ENCODE measurements at places on chromosomes 1 and 21. TPM values are rescaled to one million over a fixed set of nuclear protein-coding genes. Genes with fewer than 3 reads are reported as not detected.

DNA sequence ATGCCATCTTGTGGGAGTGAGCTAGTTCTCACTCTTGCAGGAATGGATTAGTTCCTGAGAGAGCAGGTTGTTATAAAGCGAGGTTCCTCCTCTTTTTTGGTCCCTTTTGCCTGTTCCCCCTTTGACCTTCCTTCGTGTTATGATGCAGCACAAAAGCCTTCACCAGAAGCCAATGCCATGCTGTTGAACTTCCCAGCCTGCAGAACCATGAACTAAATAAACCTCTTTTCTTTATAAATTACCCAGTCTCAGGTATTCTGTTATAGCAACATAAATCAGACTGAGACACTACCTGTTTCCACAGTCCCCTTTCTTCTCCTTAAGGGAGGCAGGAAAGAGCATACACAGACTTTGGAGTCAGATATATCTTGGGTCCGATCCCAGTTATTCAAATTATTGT lies 25.6 kb downstream of the DISP3 start:
- no peak for DNase-seq

- DNase-seq: peak; percentile 96
These were observed at the start of gene PER3 for GRCh38 chr1:7783826-7784491. Gene PER3 (plus strand): TSS chr1:7784291. CDS start chr1:7784878, 587 bp downstream.

- DNase-seq: peak; percentile 91
These were observed 19.7 kb upstream of the LMX1A start for GRCh38 chr1:165376041-165376810.

DNA sequence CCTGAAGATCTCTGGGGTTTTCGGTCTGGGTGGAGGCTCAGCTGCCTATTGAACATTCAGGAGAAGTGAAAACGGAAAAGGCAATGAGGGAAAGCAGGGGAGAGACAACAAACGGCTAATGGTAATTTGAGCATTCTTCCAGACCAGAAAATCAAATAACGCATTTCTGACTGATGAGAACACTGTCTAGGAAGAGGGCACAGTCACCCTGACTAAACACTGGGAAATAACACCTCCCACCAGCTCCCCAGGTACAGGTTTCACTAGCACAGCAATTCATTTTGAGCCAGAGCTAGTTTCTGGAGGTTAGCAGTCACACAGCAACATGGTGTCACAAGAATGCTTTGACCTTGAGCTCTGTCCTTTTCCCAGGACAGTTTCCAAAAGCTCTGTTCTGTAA lies 21.1 kb downstream of the NCF2 start:
- no peak for DNase-seq

- DNase-seq: no peak
These were observed 350.9 kb downstream of the ST6GALNAC3 start for GRCh38 chr1:76425201-76426145.

DNA sequence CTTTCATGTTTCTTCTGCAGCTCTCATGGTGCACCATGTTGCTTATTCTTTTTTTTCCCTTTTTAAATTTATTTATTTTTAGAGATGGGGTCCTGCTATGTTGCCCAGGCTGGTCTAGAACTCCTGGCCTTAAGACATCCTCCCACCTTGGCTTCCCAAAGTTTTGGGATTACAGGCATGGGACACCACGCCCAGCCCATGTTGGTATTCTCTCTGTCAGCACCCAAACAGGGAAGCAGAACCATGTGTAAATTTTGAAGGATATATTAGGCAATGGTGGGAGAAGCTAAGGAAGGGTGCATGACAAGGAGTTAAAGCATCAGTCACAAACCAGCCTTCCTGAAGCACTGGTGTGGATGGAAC lies 39.6 kb upstream of the ENAH start:
- DNase-seq: no peak

DNA sequence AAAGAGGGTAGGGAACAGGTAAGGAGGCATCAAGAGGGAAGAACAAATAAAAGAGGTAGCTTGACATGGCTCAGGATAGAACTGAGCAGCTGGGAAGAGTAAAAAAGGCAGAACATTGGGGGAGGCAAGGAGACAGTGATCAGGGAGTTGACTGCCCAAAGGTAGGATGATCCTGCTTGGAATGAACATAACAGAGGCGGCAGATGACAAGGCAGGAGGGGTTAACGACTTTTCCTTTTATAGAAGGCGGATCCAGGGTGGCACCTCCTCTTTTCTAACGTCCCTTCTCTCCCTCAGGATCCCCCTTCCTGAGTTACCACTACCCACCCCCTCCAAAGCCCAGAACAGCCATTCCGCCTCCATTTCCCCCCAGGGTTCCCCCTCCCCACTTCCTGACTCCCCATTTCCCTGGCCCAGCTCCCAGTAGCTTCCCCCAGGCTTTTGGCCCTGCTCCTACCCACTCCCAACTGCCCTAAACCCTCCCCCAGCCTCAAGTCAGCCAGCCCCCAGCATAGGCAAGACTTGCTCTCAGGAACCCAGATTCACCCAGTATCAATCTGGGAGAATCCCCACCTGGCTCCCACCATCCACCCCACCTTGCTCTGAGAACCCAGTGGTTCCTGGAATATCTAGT lies 769 bp upstream of the ADAMTS4 start:
- DNase-seq: no peak

GRCh38 chr1:42006836-42007235 lies 88.1 kb upstream of the HIVEP3 start:
- no peak for DNase-seq

- no peak for DNase-seq
These were observed at the start of gene FNDC7 for GRCh38 chr1:108712606-108713150. Gene FNDC7 (plus strand): TSS chr1:108712908. CDS start chr1:108712934, 26 bp downstream.

GRCh38 chr1:156439777-156440183 lies 60.8 kb downstream of the MEF2D start:
- no peak for DNase-seq

DNA sequence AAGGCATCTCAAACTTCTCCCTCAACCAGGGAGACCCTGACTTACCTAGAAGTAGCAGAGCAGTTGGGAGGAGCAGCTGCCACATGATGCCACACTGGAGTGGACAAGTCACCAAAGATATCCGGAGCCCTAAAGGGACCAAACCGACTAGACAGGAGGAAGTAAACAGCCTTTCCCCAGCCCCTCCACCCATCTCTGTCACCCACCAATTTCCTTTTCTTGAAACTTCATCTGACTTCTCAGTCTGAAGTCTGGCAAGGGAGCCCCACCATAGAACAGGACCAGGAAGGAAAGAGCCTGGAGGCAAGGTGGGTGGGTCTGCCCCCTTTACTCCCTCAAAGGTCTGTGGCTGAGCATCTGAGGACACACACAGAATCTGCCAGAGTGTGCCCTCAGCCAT lies at the start of gene FCGR3A:
FCGR3A (minus strand) TSS at position 167 of the 400 bp plus-strand sequence; CDS start at position 85, 82 bp downstream.
- no peak for DNase-seq

DNA sequence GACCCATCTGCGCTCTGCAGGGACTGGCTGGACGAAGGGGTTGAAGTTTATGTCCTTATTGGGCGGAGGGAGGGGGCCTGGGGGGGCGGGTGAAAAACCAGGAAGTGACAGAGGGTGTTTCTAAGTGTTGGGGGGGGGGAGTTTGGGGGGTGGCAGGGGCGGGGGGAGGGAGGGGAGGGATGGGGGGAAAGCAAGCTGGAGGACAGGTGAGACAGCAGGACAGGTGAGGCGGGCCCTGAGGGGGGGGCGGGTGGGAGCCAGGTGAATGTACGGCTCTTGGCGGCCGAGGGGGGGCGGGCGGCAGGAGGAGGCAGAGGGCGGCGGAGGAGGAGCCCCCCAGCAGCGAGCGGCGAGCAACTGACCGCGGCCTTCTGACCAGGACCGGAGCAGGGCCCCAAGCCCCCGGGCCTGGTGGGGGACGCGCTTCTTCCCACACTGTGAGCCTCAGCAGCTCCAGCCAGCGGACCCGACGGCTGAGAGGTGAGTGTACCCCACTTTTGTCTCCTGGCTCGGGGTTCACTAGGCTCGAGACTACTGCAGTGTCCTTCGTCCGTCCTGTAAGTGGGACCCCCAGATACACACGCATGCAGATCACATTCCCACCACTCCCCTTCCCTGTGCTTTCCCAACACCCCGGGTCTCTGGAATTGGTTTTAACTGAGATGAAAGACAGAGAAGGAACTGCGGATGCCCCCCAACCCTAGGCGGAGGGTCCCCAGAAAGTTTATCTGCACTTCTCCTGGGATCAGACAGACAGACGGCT lies at the start of gene ZBTB7B:
ZBTB7B (plus strand) TSS at position 339 of the 763 bp plus-strand sequence. CDS start 11,859 bp downstream, outside the sequence.
- DNase-seq: no peak

- no peak for DNase-seq
These were observed 1.2 kb downstream of the SZRD1 start for GRCh38 chr1:16367968-16368890.

DNA sequence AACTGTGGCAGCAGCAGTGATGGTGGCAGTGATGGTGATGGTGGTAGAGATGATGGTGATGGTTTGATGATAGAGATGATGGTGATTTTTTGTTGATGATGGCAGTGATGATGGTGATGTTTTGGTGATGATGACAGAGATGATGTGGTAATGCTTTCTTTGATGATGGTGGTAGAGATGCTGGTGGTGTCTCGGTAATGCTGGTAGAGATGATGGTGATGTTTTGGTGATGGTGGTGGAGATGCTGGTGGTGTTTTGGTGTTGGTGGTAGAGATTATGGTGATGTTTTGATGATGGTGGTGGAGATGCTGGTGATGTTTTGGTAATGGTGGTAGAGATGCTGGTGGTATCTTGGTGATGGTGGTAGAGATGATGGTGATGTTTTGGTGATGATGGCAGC lies 131.6 kb downstream of the NAV1 start:
- no peak for DNase-seq

DNA sequence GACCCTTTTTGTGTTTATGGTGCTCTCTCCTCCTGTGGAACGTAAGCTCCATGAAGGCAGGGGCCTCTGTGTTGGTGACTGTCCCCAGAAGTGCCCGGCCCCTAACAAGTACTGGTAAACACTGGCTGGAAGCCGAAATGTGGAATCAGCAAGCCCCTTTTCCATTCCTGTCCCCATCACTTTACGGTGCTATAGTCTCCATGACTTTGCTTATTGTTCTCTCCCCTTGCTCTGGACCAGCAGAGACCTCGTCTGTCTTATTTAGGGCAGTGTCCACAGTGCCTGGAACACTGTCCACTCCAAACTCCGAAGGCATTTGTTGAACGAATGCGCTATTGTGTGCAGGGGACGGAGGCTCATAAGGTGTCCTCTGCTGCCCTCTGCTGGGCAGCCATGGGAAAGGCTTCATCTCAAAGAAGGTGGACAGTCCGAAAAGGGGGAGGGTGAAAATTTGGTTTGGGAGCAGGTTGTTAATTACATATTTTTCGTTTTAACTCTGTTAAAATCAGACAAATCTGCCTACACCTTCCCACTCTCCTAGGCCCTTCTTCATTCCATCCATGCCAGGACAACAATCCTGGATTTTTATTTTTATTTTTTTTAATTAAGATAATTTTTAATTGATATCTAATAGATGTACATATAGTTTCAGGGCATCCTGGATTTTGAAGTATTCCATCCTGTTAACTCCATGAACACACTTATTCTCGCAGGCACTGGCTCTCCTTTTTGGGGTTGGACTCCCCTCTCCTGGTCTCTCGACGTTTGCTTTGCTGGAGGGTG lies 115.6 kb downstream of the PGBD5 start:
- DNase-seq: peak; percentile 90

DNA sequence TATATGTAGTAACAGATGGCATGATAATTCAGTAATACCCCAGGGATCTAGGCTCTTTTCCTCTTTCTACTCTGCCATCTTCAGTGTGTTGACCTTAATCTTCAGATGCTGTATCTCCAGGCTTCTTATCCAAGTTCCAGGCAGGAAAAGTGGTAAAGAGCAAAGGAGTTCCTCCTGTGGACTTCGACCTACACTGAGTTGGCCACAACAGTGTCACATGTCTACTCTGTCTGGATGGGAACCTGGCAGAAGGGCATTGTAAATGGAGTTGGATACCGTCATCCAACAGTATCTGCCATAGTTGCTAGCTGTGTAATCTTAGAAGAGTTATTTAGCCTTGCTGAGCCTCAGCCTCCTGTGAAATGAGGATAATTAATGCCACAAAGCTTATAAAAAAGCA lies 21.9 kb downstream of the IL23R start:
- DNase-seq: no peak

DNA sequence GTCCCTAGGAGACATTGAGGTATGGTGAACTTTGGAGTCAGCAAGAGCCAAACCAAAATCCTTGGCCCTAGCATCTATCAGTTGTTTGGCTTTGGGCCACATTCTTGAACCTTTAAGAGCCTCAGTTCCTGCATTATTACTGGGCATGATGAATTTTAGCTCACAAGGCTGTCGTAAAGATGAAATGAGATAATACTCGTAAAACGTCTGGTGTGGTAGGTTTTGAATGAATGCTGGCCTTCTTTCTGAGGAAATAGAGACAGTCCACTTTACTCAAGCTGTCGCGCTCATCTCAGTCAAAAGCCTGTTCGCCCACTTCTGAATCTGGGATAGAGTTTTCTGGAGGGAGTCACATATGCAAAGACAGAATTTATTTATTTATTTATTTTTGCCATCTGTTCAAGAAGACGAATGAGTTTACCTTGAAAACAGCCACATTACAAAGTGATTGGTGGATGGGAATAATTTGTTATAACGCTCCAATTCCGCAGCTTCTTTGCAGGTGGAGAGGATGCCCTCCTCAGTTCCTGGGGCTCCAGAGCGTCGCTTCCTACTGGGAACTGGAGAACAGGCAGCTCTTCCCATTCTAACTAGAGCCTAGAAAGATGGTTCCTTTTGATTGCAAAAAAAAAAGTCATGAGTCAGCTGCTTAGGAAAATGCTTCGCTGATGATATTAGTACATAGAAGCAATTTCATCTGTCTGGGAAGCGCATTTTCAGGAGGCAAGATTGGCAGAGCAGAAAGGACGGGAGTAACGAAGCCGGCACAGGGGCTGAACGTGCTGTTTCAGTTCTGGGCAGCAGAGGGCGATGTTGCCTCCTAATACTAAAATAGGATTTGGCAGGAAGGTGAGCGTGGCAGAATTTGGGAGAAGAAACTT lies 49.9 kb upstream of the CYP2J2 start:
- peak; percentile 86 for DNase-seq

DNA sequence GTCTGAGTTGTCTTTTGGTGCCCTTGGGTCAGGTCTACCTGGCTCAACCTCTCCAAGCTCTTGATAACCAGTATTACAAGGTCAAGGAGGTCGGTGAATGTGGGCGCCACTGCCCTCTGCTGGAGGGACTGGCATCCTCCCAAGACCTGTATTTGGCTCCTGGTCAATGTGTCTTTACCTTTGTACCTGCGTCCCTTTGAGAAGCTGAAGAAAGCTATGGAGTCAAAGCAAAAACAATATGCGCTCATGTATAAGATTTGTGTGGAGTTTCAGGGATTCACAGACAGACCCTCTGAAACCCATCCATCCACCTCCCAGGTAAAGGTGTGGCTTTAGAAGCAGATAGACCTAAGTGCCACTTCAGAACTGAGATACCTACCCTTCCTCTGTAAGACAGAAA lies 61.8 kb upstream of the NBL1 start:
- peak; percentile 69 for DNase-seq

The IVL gene
- not detected for total RNA-seq

The TRPM2 gene
- 3.0 TPM for total RNA-seq

The MRPL39 gene
- 48.8 TPM for total RNA-seq

The TDRD5 gene
- 30.5 TPM for total RNA-seq

The CCDC181 gene
- total RNA-seq: 14.2 TPM

The PTPRC gene
- 5.1 TPM for total RNA-seq

The ARMH1 gene
- 29.7 TPM for total RNA-seq

The TEX35 gene
- total RNA-seq: 32.1 TPM

The NAV1 gene
- 52.5 TPM for total RNA-seq

The CYP4B1 gene
- 6.1 TPM for total RNA-seq

The LRRN2 gene
- 19.5 TPM for total RNA-seq

The GPR25 gene
- total RNA-seq: not detected

The FLG2 gene
- 0.08 TPM for total RNA-seq
